ENCODE measurements at places on chromosomes 12 and 14. TPM values are rescaled to one million over a fixed set of nuclear protein-coding genes. Genes with fewer than 3 reads are reported as not detected.
A peak's percentile ranks its signal among the peaks of the same experiment; 100 is the strongest.

GRCh38 chr12:26346736-26347135, 151.4 kb downstream of the SSPN start:
- H3K4me3 ChIP-seq, result no peak overlapping the region
- H3K27ac ChIP-seq, result no peak overlapping the region
- no peaks in the 10 kb centered on the region for H3K36me3 ChIP-seq
- no peaks in the 10 kb centered on the region for H3K27me3 ChIP-seq
- DNase-seq, result no peak

DNA sequence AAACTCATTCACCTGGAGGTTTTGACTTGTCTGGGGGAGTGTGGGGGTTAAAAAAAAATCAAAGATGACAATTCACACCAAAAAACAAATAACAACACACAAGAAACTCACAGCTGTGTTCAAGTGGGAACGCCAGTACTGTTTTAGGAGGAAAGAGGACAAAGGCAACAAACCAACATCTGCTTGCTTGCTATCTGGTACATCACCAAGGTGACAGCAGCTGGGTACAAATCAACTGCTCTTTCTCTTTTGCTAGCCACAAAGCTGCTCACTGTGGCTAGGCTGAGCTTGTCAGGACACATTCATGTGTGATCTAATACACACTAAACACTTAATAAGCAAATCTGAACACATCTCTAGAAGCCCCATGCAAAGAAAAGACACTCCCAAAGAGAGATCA, 128.0 kb upstream of the RAP1B start:
- no peak overlapping the region for H3K27ac ChIP-seq
- no peaks in the 10 kb centered on the region for H3K36me3 ChIP-seq
- H3K4me1 ChIP-seq, result no peaks in the 10 kb centered on the region

- no peaks in the 10 kb centered on the region for H3K36me3 ChIP-seq
- H3K27ac ChIP-seq, result no peak overlapping the region
- H3K27me3 ChIP-seq, result no peaks in the 10 kb centered on the region
- DNase-seq, result no peak
Observed at GRCh38 chr12:83042441-83043200, 355.9 kb downstream of the TMTC2 start.

- no peak for DNase-seq
- no peak overlapping the region for H3K27ac ChIP-seq
- H3K36me3 ChIP-seq, result no peaks in the 10 kb centered on the region
- H3K4me1 ChIP-seq, result no peaks in the 10 kb centered on the region
Observed at GRCh38 chr12:72676556-72676955, 404.4 kb downstream of the TRHDE start.

- peaks cover 8% of the 10 kb centered on the region for H3K4me1 ChIP-seq
- no peaks in the 10 kb centered on the region for H3K27me3 ChIP-seq
- peak overlapping the region; percentile 38 for H3K27ac ChIP-seq
- no peaks in the 10 kb centered on the region for H3K36me3 ChIP-seq
- DNase-seq, result no peak
Observed at GRCh38 chr14:31508135-31508534, 20.3 kb upstream of the GPR33 start.

OTOGL gene
- total RNA-seq, result 0.71 TPM

DNA sequence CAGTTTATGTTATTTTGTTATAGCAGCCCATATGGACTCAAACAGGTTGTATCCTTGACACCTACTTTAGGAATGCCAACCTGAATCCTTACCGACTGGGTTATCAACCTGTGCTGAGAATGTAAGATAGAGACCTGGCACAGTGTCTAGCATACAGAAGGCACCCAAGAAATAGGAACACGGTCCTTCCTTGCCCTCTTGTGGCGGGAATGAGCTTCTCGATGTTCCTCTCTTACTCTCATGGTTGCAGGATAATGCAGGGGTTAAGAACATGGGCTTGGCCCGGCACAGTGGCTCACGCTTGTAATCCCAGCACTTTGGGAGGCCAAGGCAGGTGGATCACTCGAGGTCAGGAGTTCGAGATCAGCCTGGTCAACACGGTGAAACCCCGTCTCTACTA, 6.5 kb downstream of the C12orf43 start:
- no peaks in the 10 kb centered on the region for H3K4me1 ChIP-seq
- no peaks in the 10 kb centered on the region for H3K27me3 ChIP-seq
